ENCODE measurements at places on chromosomes 1 and 21.

DNA sequence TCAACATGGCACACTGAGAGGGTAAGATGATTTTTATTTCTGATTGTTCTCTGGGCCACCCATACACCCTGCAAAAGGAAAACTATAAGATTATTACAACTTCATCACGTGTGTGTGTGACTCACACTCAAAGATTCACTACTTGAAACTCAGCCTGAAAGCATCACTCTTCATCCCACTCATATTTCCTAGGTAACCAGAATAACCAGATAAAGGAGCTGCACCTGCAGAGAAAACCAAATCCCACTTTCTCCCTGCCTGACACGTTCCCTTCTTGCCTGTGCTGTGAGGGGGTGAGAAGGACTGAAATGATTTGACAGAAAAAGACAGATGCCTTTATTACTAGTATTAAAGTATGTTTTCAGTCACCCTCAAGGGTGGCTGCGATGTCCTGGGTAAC is 131.6 kb downstream of the TGFBR3 start:
- DNase-seq = no peak

GRCh38 chr1:6507461-6507911 is 16.0 kb upstream of the PLEKHG5 start:
- DNase-seq = no peak

GRCh38 chr21:28884481-28884880 is 108.2 kb downstream of the LTN1 start:
- DNase-seq = no peak

DNA sequence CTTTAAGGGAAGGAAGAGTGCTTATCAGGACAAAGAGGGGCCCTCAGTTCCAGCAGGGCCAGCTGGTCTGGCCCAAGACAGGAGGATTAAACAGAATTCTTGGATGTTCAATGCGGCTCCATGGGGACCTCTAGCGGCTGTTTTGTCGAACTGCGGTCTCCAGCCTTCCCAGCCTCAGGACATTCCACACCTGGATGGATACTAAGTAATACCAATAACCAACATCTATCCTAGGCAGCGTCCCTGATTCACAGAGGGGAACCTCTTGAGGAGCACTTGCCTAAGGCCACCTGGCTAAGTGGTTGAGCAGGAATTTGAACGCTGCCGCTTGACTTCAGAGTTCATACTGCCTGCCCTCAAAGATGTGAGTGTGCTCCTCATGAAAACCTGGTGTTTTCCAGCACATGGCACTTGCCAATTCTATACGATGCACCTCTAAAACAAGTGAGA is 15.5 kb upstream of the CD247 start:
- peak; percentile 51 for DNase-seq

GRCh38 chr1:45409276-45409675 is 69.0 kb upstream of the MUTYH start:
- no peak for DNase-seq

DNA sequence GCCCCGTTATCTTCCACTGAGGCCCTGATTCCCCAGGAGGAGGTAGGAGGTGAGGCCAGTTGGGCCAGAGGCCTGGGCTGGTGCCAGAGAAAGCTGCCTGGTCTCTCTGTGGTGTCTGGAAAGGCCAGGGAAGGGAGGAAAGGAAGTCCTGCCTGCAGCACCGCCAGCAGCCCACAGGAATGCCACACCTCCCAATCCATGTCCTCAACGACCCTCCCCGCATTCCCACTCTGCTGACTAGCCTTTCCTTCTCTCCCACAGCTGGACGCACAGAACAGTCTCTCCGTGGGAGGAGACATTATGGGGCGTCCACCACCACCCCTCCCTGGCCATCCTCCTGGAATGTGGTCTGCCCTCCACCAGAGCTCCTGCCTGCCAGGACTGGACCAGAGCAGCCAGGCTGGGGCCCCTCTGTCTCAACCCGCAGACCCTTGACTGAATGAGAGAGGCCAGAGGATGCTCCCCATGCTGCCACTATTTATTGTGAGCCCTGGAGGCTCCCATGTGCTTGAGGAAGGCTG is 18.0 kb downstream of the CSF1 start:
- no peak for DNase-seq

DNA sequence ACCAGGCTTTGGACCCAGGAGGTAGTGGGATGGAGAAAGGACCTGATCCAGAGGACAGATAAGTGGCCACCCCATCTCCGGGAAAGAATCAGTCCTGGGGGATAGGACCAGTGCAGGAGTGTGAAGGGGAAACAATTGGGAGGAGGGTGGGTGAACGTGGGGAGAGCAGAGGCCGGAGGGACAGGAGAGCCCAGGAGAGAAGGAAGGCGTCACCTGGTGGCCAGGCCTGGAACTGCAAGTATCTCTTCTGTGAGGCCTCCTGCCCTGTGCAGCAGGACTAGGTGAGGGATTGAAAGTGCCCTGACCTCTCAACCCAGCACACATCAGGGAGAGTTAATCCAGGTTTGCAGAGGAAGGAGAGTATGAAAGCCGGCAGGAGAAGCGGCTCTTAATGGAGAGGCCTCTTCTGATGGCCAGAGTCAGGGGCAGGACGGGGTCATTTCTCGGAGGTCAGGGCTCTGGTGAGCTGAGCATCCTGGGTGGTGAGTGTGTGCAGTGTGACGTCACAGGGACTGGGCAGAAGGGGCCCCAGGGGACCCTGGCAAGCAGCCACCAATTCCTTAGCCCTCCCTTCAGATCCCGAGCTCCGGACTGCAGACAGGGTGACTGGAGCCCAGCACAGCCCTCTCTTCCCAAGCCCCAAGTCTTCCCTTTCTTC is 9.2 kb upstream of the LAD1 start:
- DNase-seq = peak; percentile 52

DNA sequence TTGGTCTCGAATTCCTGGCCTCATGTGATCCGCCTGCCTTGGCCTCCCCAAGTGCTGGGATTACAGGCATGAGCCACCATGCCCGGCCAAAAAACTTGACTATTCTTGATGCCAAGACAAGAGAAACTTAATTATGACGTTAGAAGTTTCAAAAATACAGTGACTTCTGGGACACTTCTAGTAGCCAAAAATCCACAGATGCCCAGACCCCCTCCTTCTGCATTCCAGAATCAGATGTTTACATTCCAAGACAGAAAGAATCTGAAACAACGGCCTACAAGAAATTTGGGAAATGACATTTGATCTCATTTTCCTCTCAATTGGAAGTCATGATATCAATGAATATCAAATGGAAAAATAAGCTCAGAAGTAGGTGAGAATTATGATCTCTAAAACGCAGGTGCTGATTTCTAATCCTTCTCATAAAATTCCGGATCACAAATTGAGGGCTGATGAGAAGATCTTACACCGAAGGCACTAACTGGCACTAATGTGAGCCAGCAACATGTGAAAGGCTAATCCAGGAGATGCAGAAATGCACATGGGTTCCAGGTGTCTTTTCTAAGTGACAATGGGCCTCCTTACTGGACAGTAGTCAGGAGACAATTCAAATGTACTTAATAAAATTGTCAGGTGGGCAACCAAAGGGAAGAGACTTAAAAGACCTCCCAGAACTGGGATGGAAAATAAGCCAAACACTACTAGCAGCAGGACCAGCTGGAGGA is 5.5 kb downstream of the RAB29 start:
- no peak for DNase-seq

DNA sequence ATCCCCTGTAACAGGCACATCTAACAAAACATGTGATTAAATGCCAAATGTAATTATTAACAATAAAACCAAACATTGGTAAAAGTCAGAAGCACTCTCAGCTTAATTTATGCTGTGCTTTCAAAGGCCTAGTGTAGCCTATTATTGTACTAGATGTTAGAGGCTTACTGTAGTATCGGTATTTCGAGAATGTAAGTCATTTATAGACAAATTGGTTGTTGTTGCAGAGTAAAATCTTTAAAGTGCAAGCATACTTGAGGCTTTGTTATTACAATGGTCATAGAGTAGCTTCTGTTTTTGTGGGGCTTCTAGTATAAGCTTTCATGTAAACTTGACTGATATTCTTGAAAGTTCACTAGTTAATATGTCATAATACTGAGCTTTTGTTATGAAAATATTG is 965.8 kb downstream of the PLA2G4A start:
- DNase-seq = no peak

DNA sequence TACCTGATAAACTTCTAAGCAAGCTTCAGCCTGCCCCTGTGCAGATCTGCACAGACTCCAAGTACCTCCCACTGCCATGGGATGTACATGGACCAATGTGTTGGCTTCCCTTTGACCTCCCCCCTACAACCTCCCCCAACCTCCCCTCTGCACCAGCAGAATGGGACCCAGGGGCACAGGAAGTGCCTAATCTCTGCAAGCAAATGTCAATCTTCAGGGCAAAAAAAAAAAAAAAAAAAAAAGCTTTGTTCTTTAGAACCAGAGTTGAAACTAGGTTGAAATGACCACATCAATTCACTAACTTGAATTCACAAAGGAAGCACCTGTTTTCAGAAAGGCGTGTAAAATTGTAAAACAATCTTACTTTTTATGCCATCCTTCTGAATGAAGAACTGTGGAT is 53.9 kb upstream of the TIAM1 start:
- DNase-seq = peak; percentile 10

DNA sequence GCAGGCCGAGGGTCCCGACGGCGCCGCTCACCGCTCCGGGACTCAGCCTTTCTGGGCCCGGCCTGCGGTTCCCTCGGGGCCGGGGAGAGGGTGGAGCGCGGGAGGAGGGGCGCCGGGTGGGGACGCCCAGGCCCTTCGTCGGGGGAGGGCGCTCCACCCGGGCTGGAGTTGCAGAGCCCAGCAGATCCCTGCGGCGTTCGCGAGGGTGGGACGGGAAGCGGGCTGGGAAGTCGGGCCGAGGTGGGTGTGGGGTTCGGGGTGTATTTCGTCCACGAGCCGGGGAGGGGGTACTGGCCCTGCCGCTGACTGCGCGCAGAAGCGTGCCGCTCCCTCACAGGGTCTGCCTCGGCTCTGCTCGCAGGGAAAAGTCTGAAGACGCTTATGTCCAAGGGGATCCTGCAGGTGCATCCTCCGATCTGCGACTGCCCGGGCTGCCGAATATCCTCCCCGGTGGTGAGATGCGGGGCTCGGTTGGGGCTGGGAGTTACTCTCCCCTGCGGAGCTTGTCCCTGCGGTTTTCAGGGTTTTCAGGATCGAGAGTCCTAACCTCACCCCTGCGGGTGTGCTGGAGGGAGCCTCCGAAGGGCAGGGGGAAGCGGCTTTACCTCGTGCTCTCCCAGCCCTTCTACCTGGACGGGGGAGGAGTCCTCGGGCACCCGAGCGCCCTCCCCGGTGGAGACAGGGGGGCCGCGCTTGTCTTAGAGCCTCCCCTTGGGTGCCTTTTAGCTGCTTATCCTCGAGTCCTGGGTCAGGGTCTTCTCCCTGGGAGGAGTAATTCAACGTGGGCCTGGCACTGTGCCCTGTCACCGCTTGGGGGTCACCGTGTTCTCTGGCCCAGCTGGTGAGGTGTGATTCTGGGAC is 2.1 kb downstream of the SAMD11 start:
- no peak for DNase-seq

DNA sequence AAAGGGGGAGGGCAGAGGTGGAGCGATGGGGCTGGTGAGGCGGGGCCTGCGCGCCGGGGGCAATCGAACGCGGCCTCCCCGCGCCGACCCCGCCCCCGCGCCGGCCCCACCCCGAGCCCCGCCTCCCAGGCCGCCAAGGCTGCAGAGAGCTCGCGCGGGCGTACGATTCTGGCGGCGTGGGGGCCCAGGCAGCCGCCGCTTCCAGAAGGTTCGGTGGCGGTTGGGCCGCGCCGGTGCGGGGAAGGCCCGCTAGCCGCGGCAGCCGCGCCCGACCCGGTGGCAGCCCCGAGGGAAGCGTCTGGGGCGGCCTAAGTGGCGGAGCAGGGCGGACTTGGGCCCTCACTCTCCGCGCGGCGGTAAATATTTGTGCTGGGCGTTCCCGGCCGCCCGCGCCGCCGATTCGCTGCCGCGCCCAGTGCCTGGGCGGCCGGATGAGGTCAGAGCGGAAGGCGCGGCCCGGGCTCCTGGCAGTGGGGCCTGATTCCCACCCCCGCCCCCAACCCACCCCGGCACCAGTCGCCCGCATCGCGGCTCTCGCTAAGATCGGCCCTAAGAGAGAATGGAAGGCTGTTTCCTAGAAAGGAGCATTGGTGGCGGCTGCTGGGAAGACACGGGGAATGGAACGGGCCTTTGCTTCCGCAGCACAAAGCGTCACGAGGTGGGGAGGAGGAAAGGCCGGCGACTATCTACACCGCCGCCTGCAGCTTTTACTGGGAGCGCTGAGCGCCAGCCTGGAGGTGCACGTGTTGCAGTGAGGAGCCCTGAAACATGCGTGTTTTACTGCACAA is at the start of gene ACOT7:
TSS of gene ACOT7 (minus strand) at position 368 of the 788 bp plus-strand sequence. CDS start 368 bp downstream, outside the sequence.
- peak; percentile 87 for DNase-seq

DNA sequence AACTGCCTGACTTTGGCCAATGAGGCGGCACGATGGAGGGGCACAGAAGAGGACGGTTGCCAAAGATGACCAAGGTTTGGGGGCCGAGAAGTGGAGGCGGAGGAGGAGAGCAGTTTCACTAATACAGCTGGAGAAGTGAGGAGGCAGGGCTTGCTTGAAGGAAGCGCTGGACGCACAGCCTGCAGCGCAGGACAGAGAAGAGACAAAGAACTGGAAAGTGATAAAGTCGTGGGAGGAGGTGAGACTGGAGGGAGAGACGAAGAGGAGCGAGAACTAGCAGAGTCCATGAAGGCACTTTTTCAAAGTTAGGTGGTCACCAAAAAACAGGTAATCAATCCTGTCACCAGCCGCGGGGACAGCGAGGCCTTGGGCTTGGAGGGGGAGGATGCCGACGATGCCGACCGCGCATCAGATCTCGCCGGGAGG is 771 bp downstream of the PACC1 start:
- no peak for DNase-seq

DNA sequence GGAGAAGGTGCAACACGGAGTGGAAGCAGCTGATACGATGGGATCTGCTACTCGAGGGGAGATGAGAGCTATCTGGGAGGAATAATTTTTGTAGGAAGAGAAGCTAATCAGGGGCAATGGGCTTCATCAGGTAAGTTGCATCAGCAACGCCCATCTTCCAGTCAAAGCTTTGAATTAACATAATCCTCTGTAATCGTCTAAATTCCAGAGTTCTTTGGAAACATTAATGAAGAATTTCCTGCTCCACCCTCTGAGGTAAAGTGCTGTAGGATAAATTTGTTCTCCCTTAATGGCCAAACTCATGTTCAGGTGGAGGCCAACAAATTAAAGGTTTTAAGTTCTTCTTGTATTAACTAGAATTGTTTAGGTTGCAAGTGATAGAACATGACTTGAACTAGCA is 94.0 kb upstream of the KAZN start:
- no peak for DNase-seq

- no peak for DNase-seq
Observed at GRCh38 chr1:208654241-208654640, 410.1 kb upstream of the PLXNA2 start.

GRCh38 chr1:77977989-77978292 is 931 bp downstream of the FUBP1 start:
- DNase-seq = no peak

DNA sequence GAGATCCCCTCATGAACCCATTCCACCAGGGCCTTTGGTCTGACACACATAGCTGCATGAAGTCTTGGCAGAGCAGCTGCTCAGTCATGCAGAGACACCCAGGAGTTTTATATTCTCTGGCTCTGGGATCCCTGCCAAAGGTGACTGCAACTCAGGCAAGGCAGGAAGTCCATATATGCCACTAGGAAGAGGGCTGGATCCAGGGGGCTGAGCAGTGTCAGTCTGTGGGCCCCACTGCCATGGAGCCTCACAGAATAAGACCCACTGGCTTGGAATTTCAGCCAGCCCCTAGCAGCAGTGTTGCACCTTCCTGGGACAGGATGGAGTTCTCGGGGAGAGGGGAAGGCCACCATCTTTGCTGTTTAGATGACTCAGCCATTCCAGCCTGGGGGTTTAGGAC is 199.7 kb downstream of the TBX15 start:
- DNase-seq = no peak

GRCh38 chr1:113981962-113982931 is 3.0 kb downstream of the OLFML3 start:
- DNase-seq = no peak
